ENCODE measurements at places on chromosomes 5 and 9.

GRCh38 chr5:131957721-131958441 is 12.4 kb upstream of the MEIKIN start:
- peak; percentile 21 for DNase-seq

DNA sequence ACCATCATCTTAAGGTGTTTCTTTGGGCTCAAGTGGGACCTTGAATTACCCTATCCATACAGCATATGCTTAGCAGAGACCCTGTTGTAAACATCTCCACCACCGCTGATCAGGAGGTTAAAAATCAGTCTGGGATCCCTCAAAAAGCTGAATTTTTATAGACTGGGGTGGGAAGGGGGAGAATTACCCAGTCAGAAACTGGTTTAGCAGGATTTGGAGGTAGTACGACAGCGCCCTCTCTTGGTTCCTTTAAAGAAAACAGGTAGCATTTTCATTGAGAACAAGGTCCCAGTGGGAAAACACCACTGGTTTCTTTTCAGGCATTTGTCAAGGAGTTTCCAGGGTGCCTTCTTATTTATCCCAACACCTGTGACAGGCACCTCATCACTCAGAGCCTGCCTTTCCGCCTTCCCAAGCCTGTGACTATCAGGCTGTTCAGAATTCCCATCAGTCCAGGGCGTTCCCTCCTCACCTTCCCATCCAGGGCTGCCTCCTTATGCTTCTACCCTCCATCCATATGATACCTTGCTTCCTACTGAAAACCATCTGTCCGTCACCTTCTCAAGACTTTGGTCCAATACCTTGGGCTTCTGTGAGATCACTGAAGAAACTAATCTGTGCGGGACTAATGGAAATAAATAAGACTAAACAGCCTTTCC is 203.8 kb upstream of the RAI14 start:
- DNase-seq = no peak

GRCh38 chr5:41722359-41722950 is 147.8 kb downstream of the OXCT1 start:
- no peak for DNase-seq

DNA sequence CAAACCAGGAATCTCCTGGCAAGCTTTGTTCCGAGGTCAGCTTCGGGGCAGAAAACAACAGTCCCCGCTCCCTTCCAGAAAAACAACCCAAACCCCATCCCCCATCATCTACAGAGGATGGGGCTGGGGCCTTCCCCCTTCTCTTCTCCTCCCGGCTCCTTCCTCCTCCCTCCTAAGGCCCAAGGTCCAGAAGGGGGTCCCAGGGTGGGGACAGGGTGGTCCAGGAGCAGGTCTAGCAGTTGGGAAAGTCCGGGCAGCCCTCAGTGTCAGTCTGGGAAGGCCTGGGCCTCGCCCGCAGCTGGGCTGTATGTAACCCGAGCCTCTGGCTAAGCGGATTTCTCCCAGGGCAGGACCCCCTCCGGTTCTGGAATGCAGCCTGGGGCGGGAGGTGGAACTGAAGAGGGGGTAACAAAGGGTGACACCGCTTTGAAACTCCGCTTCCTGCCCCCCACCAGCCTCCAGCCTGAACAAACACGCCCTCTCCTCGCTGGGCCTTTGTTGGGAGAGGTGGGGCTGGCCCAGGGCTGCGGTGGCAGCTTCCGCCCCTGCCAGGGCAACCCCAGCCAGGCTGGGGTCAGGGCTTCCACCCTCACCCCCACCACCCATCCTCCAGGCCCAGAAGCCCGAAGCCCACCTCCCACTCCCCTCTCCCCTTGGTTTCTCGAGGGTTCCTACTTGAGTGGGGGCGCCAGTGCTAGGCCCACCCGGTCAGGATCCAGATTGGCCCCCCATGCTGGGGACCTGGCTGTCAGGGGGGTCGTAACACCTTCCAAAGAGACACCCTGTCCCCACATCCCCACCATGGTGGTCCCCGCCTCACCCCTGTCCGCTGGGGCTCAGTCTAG is 63.5 kb downstream of the C9orf50 start:
- DNase-seq = no peak

DNA sequence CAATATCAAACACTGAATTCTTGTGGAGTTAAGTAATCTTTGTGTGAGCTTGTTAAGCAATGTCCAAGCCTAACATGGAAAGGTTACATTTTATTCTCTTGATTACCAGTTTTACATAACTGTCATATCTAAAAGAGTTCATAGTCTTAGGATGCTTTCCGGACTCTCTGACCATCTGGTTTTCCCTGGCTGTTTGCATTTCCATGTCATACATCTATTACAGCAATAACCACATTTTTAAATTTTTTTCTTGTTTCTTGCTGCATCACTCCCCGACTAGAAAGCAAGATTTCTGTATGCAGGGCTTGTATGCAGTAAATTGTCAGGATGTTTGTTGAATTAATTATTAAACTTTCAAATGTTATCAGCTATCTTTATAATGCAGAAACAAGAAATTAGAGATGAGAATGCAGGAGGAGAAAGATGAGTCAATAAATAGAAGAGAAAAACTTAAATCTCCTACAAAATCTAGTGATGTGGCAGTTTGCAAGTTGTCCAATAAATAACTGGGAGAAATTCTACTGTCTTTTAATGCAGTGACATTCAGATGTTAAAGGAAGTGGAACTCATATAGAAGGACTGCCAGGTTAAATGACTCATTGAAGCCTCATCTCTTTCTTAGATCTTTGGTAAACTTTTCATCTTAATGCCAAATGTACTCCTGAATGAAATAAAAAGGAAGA is 179.6 kb upstream of the SGCD start:
- DNase-seq = no peak

- no peak for DNase-seq
These were observed 65.2 kb downstream of the STARD4 start for GRCh38 chr5:111447099-111447498.

GRCh38 chr5:89213573-89213972 is 330.6 kb upstream of the MEF2C start:
- no peak for DNase-seq

GRCh38 chr9:22446950-22447617 is 460 bp downstream of the DMRTA1 start:
- peak; percentile 69 for DNase-seq

- no peak for DNase-seq
These were observed 37.4 kb downstream of the CAMK4 start for GRCh38 chr5:111261610-111262009.

GRCh38 chr5:84374568-84374967 is 10.1 kb downstream of the EDIL3 start:
- DNase-seq = no peak

DNA sequence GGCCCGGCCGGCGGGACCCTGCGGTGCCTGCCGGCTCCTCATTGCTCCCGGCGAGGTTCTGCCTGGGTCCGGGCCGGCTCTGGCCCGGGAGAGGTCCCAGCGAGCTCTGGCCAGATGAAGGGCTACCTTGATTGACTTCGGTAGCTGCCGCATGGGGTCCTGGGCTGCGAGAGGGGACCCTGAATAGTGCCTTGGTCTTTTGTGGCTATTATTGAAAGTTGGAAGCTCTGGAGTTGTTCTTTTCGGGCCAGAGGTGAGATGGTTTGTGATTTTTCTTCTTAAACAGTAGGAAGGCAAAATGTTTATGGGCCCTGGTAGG is 635 bp downstream of the NAA35 start:
- DNase-seq = no peak

- DNase-seq = no peak
These were observed 603.7 kb downstream of the BNC2 start for GRCh38 chr9:16266648-16267276.

- no peak for DNase-seq
These were observed 45.4 kb upstream of the LIFR start for GRCh38 chr5:38601863-38602298.

DNA sequence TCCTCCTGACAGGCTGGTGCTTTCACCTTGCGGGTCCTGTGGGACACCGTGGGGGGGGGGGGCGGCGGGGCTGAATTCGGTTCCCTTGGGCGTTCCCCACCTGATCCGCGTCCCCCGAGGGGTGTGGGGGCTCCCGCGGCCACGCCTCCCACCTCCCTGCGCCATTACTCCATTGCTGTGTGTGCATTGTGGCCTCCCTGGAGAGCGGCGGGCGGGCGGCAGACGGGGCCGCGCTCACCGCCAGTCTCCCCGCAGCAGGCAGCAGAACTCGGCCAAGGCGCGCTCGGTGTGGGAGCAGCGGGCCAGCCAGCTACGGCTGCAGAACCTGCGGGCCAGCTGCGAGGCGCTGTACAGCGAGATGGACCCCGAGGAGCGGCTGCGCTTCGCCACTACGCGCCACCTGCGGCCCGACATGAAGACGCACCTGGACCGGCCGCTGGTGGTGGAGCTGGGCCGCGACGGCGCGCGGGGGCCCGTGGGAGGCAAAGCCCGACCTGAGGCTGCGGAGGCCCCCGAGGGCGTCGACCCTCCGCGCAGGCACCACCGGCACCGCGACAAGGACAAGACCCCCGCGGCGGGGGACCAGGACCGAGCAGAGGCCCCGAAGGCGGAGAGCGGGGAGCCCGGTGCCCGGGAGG is 145.3 kb downstream of the CACNA1B start:
- DNase-seq = no peak

- DNase-seq = no peak
These were observed 329.2 kb upstream of the CCNH start for GRCh38 chr5:87741881-87742280.

DNA sequence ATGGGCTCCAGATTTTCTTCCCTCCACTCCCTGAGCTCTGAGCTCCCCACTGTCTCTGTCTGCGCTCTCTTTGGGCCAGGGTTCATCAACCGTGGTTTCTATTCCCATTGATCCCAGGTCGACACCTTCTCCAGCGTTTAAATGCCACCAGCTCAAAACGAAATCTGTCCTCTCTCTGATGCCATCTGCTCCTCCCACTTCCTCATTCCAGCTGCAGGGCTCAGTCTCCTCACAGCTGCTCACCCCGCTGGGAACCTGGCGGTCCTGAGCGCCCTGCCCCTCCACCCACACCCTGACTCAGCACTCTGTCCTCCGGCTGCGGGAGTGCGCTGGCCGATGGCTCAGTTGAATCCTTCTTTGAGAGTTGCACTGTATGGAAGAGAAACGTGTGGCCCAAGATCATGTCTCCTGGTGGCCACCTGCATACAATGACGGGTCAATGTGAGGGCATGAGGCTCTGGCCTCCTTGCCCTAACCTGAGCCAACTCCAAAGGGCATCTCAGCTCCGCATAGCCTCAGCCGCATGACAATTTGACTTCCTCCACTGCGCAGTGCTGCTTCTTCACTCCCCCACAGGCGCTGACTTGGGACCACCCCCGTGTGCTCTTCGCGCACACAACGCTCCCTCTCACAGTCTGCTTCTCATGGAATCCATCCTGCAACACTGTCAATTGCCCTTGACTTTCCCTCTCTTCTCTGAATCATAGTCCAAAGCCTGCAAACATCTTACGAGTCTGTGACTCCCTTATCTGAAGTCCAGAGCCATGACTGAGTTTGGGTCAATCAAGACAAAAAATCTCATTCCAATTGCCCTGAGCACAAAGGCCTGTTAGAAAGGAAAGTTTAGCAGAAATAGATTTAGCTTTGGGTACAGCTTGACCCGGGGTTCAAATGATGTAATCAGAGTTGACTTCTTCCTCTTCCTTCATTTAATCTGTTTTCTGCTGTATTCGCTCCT is 82.4 kb downstream of the PTCH1 start:
- no peak for DNase-seq

DNA sequence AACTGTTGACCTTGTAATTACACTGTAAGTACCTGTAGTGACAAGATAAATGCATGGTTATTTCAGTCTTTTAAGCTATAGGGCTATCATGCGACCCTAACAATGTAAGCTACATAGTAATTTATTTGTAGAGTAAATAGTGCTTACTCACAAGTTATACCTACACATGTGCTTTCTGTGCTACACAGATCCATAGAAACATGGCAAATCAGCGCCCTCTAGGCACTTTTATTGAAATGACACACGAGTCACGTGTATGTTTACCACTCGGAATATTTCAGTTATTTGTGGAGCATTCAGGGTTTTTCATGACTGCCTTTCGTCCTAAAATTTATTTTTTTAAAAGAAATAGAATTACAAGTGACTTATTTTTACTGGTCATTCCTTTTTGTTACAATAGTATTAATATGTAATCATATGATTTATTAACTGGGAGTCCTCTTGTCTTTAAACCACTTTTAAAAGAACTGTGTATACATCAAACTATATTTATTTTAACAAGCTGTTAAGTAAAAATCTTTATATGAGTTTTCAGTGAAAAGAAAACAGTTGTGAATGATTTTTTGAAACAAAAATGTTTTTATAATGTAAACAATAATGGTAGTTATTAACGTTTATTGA is 1242.3 kb upstream of the WWC1 start:
- no peak for DNase-seq

- no peak for DNase-seq
These were observed 68.2 kb downstream of the CDC14B start for GRCh38 chr9:96551403-96551802.

DNA sequence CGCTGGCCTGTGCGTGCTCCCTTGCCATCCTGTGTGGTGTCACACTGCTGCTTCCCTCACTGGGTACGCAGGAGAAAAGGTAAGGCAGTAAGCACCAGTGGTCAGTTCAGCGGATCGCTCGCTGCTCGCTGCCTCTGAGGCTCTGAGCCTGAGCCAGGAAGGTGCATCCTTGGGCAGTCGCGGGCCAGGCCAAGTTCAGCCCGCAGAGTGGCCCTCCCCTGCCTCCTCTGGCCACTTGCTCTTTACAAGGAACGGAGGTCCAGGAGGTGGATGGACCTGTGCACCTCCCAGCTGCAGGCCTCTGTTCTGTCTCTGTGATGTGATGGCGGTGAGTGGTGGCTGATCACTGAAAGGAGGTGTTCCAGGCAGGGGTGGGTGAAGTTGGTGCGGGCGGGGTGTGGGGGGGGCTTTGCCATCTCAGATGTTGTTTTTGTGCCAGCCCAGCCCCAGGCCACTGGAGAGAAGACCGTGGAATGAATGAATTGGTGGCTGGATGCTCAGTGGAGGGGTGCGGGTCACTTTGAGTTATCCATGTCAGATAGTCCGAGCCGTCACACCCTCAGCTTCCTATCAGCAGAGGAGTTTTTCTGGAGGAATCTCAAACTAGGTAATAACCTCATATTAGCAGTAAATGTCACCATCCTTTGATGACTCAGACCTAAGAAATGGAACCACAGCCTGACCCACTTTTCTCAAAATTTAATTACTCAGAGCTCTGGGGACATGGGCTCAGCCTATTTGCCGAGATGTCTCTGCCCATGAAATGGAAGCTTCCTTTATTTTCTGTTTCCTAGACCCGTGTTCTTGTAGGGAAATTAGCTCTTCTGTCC is 7.3 kb downstream of the COL5A1 start:
- DNase-seq = no peak

DNA sequence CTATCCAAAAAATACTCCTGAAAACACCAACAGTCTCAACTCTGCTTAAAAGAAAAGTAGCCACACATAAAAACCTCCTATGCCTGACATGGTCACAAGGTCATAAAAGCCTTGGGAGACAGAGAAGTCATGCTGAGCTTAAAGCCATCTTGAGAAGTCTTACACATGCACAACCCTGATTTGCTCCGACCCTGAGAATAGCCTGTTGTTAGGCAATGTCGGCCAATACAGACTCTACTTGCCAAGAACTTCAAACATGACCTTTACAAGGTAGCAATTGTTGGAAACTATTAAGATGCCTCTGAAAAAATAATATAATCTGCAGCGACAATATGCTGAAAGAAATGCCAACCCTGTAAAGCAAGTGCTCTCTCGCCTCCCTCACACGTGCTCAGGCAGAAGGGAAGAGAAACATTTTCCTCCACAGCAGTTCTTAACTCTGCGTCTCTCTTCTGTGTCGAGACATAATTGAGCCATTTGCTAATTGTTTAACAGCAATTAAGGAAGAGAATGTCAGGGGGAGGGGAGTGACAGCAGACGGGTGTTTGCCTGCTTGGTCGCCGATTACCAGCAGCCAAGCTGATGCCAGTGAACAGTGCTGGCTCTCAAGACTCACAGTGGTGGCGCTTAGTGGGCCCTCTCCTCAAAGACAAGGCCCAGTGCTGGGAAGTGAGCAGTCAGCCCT is 393.6 kb downstream of the SPOCK1 start:
- no peak for DNase-seq

GRCh38 chr9:137402746-137403145 is 20.2 kb downstream of the EXD3 start:
- DNase-seq = no peak
